ENCODE measurements at places on chromosomes 13 and 19.

GRCh38 chr13:23608701-23609413, 38.6 kb downstream of the TNFRSF19 start:
- no peak for DNase-seq

GRCh38 chr13:97141564-97142005, 80.5 kb upstream of the MBNL2 start:
- peak; percentile 96 for DNase-seq

DNA sequence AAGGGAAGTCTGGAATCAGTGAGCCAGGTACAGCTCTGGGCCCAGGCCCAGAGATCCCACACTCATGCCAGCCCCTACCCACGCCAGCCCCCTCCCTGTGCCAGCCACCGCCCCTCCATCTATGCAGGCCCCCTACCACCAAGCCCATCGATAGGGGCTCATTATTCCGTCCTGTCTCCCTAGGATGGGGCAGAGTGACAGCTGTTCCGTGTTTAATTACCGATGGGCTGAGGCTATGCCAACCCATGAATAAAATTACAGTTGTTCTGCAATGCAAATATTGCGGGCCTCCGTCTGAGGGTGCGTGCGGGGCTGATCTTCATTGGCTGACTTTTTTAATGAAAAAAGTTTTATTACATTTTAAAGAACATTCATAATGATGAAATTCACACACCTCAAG, 35.6 kb upstream of the PEPD start:
- DNase-seq: no peak

DNA sequence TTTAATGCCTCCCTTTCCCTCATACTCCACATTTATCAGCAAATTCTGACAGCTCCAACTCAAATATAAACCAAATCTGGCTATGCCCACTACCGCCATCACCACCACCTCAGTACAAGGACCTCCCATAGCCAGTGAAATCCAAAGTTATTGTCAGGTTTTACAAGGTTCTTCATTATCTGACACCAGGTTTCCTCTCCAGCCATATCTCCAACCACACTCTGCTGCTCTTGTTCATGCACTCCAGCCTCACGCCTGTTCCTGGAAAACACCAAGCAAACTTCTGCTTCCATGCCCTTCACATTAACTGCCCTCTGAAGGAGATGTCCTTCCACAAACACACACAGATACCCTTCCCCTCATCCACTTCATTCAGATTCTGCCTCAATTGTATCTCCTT, 102.2 kb upstream of the MIR17HG start:
- DNase-seq: no peak

DNA sequence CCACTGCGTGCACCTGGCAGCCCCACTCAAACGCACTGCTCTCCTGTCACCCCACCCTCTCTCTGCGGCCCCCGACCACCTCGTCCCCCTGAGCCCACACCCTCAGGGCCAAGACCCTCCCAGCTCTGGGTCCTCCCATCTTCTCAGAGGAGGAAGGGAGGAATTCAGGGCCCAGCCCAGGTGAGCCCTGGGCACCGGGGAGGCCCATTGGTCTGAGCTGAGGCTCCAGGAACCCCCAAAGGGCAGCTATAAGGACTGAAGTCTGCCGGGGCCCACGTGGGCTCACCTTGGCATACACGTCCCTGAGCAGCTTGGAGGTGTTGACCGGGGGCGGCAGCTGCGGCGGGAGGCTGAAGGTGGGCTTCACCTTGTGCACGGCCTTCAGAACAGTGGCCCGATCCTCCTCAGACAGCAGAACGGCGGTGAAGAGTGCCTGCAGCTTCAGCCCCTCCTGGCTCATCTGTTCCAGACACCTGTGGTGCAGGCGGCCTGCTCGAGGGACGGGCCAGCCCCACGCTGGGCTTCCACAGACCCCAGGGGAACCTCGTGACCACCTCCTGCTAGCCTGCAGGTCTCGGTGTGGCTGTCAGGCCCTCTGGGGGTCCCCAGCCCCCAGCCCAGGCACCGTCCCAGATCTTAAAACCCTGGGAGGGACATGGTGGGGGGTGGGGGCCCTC, 8.8 kb downstream of the POLRMT start:
- DNase-seq: no peak

Measured in epithelial cell of esophagus (primary cell).